Esophagus (tissue), 2 donors: ENCODE measurements at places on chromosomes 7 and 10. TPM values are rescaled to one million over a fixed set of nuclear protein-coding genes. Genes with fewer than 3 reads are reported as not detected.

The CH25H gene
- 9.0 TPM for polyA plus RNA-seq

The C10orf62 gene
- polyA plus RNA-seq = not detected

The RARRES2 gene
- 22.6 TPM for polyA plus RNA-seq

The ZMIZ2 gene
- polyA plus RNA-seq = 22.5 TPM

The GNB2 gene
- polyA plus RNA-seq = 284 TPM

The CPA2 gene
- polyA plus RNA-seq = 0.14 TPM

The PRKCQ gene
- polyA plus RNA-seq = 0.69 TPM

The FAM221A gene
- 11.3 TPM for polyA plus RNA-seq

The DYNC1I1 gene
- polyA plus RNA-seq = 0.20 TPM

The MALRD1 gene
- polyA plus RNA-seq = 0.14 TPM

The CALCR gene
- polyA plus RNA-seq = not detected

The SPDYE11 gene
- not detected for polyA plus RNA-seq

The MYH16 gene
- polyA plus RNA-seq = not detected

The HOXA3 gene
- 3.3 TPM for polyA plus RNA-seq

The ZNF716 gene
- polyA plus RNA-seq = not detected

The OGDHL gene
- polyA plus RNA-seq = 0.16 TPM

The ADRA2A gene
- 0.08 TPM for polyA plus RNA-seq

The NRG3 gene
- 0.01 TPM for polyA plus RNA-seq

The ACHE gene
- 0.52 TPM for polyA plus RNA-seq

The EGFR gene
- polyA plus RNA-seq = 16.1 TPM

The VSTM4 gene
- polyA plus RNA-seq = 1.2 TPM

The HMX3 gene
- not detected for polyA plus RNA-seq

The GCK gene
- polyA plus RNA-seq = 0.27 TPM

The CDNF gene
- polyA plus RNA-seq = 0.64 TPM

The ASB15 gene
- not detected for polyA plus RNA-seq

The CYP2C19 gene
- 3.0 TPM for polyA plus RNA-seq

The SLC12A9 gene
- 23.0 TPM for polyA plus RNA-seq

The SHH gene
- 0.01 TPM for polyA plus RNA-seq

The OR2A5 gene
- polyA plus RNA-seq = not detected

The TMEM130 gene
- not detected for polyA plus RNA-seq

The OPN4 gene
- not detected for polyA plus RNA-seq

The LMBR1 gene
- polyA plus RNA-seq = 4.4 TPM

The UPK3B gene
- 16.7 TPM for polyA plus RNA-seq

The PLAC9 gene
- polyA plus RNA-seq = 5.8 TPM

The ZPBP gene
- polyA plus RNA-seq = not detected

The STARD3NL gene
- 4.2 TPM for polyA plus RNA-seq

The CLRN3 gene
- polyA plus RNA-seq = not detected

The HOXA10 gene
- polyA plus RNA-seq = 0.09 TPM

The CSGALNACT2 gene
- 2.0 TPM for polyA plus RNA-seq

The PSMG3 gene
- 66.9 TPM for polyA plus RNA-seq

The FAM180A gene
- 1.3 TPM for polyA plus RNA-seq

The CCDC71L gene
- polyA plus RNA-seq = 2.9 TPM
